ENCODE measurements at places on chromosomes 1 and 21.

- DNase-seq = no peak
These were observed 105.4 kb downstream of the CENPF start for GRCh38 chr1:214708321-214708955.

GRCh38 chr1:203796236-203796605 is 798 bp downstream of the ZBED6 start:
- no peak for DNase-seq

GRCh38 chr21:42314616-42315295 is 453 bp downstream of the TFF3 start:
- no peak for DNase-seq

DNA sequence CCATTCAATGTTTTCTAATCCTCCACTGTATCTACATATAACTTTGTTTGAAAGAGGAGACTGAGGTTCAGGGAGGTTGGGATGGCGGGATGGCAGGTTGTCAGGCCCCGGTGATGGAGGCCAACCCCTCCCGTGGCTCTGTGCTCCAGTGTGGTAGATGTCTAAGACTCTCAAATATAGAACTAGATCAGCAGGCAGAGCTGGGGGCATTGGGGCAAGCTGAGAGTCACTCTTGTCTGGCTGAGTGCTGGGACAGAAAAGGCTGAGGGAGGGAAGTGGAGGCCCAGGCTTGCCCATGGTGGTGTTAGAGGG is 1.7 kb downstream of the IL6R start:
- no peak for DNase-seq

- DNase-seq = no peak
These were observed 3.9 kb upstream of the BACE2 start for GRCh38 chr21:41164052-41164451.

DNA sequence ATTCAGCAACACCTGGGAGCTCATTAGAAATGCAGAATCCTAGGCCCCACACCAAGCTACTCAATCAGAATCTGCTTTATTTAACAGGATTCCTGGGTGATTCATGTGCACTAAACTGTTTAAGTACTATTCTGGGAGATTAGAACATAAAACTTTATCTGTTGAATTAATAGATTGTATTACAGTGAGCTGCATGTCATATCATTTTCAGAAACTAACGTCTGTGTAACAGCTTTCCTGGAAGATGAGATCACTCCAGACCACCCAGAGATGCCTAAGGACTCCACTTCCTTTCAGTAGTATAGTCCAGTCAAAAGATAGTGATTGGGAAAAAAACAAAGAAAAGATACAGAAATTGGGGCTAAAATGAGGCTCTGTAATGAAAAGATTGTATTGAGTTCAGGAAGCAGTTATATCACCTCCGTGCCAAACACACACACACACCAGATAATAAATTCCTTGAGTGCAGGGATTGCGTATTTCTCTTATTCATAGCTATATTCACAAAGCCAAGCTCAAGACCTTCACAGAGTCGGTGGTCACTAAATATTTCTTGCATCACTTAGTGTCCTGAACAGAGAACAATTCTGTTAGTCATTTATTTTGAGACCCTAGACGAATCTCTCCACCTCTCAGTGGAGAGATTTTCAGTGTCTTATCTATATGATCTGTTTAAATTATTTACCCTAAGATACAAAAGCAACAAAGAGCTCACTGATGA is 178.2 kb downstream of the DSCAM start:
- DNase-seq = no peak

DNA sequence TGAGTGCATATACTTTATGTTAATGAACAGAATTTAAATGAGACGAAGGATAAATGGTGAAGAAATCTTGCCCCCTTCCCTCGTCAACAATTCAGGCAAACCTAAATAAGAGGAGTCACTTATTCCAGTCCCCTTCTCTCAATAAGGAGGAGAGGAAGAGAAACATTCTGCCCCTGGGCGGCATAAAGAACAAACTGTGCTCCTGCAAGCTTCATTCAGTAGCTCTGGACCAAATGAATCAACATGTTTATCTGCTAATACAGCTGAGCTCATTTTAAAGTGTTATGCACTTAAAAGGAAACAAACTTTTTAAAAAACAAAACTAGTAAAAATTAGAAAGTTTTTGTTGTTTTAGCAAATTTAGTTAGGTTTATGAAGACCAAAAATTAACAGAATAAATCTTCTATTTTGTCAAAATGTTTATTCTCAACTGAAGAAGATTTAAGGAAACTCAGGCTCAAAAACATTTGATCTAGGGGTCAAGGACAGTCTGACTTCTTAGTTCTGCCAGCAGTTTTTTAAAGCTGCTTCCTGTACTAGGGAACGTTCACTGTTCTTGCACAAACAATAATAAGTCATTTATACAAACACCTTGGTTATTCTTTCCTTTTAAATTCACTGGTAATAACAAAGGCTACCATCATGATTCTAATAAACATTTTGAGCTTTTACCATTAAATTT is 58.3 kb downstream of the AKT3 start:
- no peak for DNase-seq

- no peak for DNase-seq
These were observed at the start of gene TNFRSF25 for GRCh38 chr1:6466023-6466422. Gene TNFRSF25 (minus strand): TSS chr1:6466173. CDS start chr1:6466107, 66 bp downstream.

DNA sequence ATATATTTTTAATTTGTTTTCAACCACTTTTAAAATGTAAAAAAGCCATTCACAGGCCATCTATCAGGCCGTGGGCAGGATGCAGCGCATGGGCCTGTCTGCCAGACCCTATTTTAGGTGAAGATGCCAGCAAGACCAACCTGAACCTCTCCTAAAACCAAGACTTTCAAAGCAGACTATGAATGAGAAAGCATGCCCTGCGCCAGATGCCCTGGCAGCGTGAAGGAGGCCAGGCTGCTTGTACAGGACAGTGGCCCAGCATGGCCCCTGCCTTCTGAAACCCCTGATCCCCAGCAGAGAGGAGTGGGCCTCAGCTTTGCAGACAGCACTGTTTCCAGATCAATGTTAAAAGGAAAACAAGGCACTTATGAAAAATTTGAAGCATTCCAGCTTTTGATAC is 31.6 kb downstream of the WDR4 start:
- DNase-seq = no peak

DNA sequence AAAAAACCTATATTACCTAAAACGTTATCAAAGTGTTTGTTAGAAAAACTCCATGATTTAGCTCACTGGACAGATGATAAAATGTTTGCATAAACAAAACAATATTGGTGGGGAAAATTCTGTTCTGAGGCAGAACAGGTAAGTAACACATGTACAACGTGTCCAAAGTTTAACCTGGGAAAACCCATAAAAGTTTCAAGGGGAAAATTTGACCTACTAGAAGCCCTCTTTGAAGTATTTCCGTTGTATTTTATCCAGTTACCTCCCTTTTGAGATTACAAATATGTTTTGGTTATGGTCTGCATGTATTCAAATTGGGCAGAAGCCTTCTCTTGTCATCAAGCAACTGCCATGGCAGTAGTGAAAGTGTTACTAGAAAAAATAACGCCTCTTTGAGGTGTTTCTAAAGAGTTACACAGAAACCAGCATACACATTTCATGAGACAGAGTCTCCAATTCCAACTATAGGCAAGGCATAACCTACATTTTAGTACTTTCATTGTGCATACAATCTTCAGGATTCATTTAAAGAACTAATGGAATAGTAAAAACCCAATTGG is 58.0 kb upstream of the PDC start:
- DNase-seq = no peak

DNA sequence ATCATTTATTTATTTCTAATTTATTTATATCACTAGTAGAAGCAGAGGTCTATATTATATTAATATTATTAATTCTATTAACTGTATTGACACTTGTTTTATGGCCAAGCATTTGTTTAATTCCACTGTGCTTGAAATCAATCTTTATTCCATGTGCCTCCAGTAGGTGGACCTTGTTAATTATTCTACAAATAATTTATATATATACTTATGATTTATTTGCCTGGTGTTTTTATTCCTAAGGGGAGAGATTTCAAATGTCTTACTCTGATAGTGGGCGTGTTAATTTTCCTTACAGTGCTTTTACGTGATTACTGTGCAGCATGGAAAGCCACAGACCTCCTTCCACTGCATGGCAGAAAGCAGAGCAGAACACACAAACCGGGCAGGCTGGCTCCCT is 17.5 kb upstream of the OR6N2 start:
- DNase-seq = no peak

DNA sequence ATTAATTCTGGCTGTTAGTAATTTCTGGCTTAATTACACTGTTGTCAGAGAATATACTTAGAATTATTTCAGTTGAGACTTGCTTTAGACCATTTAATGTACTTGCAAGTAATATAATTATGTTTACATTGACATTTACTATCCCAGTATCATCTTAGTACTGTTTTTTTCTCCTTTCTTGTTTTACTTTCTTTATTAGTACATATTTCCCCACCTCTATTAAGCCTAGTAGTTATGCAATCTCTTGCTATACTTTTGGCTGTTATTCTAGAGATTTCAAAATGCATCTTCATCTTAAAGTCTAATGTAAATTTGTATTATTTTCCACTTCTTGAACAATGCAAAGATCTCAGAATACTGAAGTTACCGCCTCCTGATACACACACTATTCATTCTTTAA is 24.4 kb downstream of the BRWD1 start:
- DNase-seq = no peak

DNA sequence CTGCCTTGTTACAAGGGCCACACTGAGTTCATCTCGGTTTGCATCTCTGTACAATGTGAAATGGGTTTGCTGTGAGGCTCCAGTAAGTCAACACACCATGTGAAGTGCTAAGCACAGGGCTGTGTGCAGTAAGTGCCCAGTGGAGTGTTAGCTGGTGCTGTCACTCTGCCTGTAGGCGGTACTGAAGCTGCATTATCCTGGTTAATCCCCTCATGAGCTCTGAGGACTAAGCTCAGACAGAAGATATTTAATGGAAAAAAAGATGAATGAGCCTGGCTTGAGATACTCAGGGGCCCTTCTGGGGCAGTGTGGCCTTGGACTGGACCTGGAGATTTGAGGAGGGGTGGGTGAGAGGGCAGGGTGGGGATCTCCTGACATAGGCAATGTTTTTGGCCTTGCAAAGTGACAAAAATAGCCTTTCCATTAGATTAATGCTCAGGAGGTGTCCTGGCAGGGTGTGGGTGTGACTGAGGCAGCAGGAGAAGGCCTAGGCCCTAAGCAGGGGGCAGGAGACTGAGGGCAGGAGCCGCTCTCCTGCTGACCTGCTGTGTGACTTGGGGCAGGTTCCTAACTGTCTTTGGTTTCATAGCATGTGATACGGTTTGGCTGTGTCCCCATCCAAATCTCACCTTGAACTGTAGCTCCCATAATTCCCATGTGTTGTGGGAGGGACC is 570.5 kb downstream of the PTPRU start:
- no peak for DNase-seq

Data from NCI-H460 (cell line).